ENCODE measurements at places on chromosomes 7 and 10.

DNA sequence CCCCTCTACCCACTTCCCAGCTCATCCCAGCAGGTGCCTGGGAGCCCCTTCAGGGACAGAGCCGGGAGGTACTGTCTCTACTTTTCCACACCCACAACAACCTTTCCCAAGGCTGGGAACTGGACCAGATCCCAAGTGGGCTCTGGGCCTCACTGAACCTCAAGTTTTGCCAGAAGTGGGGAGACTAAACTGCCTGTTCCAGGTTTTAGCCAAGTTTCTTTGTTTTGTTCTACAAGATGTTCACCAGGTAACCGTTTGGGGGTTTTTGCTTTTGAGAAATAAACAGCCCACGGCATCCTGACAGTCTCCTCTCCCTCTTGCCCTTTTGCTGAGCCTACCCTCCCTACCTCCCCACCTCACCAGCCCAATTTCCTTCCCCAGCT, 10.6 kb upstream of the EMX2 start:
- DNase-seq: no peak

DNA sequence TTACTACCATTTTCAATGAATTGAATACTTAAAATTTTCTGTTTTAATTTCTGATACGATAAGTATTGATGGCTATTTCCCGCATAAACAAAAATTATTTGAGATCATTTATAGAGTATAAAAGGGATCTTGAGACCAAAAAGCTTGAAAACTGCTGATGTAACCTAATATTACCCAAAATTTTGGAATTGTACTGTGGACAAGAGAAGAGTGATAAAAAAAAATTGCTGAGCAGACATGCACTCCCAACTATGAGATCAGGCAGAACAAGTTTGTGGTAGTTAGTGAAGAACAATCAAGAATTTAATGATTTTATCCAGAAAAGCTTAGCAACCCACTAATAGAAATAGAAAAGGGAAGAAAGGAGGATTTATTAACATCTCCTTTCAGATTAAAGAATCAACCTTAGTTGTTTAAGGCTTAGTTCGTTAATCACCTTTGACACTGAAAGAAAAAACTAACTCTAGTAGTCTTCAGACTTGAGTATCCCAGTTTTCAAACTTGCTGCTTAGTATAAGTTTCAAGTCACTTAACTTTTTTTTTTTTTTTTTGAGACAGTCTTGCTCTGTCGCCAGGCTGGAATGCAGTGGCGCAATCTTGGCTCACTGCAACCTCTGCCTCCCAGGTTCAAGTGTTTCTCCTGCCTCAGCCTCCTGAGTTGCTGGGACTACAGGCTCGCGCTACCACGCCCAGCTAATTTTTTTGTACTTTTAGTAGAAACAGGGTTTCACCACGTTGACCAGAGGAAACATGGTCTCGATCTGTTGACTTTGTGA, 50.6 kb upstream of the ZC3HAV1 start:
- DNase-seq: no peak

DNA sequence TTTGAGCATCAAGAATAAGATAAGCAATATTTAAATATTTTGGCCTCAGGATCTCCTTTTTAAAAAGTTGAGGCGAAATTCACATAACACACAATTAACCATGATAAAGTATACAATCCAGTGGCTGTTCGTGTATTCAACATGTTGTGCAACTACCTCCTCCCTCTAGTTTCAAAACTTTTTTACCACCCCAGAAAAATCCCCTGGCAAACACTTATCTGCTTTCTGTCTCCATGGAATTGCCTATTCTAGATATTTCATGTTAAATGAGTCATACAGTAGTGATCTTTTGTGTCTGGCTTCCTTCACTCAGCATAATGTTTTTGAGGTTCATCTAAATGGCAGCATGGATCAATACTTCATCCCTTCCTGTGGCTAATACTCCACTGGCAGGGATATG, 31.8 kb upstream of the IL15RA start:
- DNase-seq: no peak

DNA sequence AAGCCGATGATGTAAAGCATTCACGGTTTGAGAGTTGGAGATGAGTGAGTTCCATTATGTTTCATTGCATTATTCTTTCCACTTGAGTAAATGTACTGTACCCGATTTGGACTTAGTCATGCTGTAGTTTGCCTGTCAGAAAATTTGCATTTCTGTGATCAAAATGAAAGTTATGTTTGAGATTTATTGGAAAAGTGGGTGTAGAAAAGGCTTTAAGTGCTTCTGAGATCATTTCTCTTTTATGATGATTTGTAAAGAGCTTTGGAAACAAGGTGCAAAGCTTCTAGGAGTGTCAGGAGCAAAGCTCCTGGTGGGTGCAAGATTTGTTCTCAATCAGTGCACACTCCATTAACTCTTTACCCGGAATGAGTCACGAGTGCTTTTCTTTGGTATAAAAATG, 204.1 kb upstream of the POM121L12 start:
- DNase-seq: no peak

- DNase-seq: no peak
Observed at GRCh38 chr7:144534655-144535395, 131.3 kb upstream of the NOBOX start.

DNA sequence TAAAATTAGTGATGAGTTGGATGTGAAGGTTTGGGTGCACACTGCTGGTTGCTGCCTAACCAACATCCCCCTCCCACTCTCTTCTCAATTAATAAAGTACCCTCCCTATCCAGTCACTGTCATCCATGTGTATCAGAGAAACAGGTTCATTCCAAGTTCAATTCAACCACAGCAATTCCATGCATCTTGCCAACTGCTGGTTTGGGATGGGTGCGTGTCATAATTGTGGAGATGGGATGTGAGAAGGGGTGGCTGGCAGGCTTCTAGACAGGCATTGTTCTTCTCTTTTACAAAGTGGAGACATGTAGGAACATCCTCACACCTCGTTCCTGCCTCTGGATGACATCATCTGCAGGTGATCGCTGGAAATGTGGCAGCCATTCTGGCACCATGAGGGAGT, 7.5 kb upstream of the CNPY1 start:
- no peak for DNase-seq

DNA sequence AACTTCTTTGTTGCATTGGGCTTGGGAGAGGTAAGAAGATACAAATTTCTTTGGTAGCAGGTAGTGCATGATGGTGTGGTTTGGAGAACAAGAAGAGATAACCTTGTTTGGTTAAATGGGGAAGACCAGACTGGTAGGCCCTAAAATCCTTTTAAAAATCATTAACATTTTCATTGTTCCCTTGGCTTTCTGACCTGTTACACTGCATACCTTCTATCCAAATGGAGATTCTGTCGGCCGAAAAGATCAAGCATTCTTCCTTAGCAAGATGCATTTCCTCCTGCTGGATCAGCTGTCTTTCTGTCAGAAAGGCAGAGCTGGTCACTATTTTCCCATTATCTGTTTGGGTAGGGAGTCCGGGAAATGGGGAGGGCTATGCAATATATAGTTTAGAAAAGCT, 33.7 kb downstream of the AGK start:
- no peak for DNase-seq

GRCh38 chr10:133278577-133279265, 2.1 kb upstream of the ADAM8 start:
- peak; percentile 96 for DNase-seq

DNA sequence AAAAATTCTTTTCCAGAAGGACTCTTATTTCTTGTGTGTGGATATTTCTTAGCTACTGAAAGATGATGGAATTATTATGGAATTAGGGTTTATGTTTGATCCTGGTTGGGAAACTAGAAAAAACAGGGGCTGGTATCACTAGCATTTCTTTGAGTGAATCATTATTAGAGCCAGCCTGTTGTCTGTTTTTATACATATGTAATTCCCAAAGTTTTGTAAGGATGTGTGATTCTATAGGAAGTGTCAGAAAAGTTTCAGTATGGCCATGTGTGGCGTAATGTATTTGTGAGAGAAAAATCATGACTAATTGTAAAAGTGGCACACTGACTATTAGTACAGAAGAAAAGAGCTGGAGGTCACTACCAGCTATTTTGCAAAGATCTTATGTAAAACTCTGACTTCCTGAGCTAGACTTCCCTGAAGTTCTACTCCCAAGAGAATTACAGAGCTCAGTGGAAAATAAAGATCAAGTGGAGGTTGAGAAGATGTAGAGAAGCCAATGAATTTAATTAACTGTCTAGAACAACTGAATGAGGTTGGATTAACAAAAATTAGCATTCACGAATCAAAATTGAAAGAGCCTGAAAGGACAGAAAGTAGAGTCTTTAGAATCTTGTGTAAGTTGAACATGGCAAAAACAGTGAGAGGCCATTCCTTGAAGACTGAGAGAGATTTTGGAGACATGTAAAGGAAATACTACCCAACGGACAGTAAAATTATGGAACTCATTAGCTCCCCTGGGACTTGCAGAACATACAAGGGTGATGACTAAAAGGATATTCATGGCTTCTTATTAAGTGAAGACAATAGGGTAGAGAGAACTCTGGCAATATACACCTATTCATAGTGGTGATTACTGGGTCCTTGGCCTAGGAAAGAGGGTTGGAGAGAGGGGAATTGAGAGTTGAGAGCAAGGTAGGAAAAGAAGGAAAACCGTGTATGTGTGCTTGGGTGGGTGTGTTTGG, 12.5 kb downstream of the ZNF365 start:
- DNase-seq: no peak

- no peak for DNase-seq
Observed at GRCh38 chr7:44059219-44060090, 5.9 kb downstream of the PGAM2 start.

DNA sequence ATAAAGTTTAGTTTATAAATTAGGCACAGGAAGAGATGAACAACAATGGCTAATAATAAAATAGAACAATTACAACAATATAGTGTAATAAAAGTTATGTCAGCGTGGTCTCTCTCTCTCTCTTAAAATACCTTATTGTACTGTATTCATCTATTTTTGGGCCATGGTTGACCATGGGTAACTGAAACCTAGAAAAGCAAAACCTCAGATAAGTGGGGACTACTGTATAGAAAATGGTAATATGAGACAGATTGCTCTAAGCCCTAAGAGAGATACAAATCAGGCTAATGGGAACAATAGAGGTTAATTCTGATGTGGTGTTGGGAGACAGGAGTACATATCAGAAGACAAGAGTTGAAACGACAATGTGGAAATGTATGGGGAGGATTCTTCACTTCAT, 86.2 kb downstream of the ZNF365 start:
- DNase-seq: no peak

GRCh38 chr7:75962607-75963380, 31.6 kb downstream of the TMEM120A start:
- peak; percentile 15 for DNase-seq

DNA sequence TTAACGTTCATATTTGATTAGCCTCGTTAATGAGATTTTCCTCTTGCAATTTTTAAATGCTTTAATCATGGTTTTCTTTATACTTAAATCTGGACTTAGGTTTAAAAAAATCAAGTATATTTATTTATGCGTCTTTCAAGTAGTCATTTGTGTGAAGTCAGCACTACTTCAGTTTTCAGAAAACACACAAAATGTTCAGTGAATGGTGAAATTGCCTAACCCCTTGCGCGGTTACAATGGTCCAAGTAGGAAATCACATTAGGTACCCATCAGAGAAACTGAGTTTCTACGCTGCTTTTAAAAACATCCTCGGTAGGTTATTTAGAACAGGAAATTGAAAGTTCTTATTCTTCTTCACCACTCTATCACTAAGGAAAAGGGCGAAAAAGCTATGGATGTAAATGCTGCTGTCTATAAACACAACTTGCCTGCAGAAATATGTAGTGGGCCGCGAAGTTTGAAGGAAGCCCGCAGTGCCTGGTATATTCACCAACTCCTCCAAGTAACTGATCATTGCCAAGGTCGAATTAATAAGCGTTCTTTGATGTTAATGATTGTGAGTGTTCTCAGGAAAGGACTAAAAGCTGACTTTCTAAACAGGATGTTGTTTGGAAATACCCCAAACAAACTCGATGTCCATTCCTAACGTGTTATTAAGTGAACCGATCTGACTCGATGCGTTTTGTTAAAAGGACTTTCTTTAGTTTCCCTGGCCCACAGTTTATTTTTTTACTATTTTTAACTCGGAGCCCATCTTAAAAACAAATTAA, 1.0 kb downstream of the SYPL1 start:
- no peak for DNase-seq

DNA sequence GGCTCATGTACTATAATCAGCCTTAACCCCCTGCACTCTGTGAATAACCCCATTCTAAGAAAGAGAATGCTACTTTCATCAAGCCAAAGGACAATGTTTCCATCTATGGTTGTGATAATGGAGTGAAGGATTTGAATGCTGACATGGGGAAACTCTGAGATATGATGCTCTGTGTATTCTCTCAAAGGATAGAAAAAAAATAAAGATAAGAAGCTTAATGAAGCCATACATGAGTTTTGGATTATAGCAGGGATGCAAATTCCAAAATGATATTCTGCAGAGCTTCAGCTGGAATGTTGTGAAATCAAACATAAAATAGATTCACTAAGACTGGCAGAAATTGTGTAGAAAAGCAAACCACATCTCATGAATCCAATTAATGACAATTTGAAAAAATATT, 1074.1 kb downstream of the XPNPEP1 start:
- no peak for DNase-seq

DNA sequence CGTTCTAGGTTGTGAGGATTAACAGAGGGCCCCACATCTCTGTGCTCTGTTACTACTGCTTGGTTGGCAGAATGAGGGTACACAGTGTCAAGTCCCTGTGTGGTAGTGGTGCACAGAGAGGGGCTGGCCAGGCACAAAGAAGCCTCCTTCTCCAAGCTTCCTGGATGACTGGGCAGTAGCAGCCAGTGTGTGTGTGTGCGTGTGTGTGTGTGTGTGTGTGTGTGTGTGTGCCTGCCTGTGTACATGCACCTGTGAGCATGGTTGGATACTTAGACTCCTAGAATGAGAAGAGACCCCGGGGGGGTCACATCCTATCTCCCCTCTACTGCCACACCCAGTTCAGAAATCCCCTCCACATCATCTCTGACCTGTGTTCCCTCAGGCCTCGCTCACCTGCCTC, 146.7 kb upstream of the UNC5B start:
- peak; percentile 47 for DNase-seq

GRCh38 chr7:30276203-30276900, 8.0 kb upstream of the ZNRF2 start:
- DNase-seq: peak; percentile 71

GRCh38 chr7:7920481-7920880, 48.1 kb upstream of the GLCCI1 start:
- no peak for DNase-seq

DNA sequence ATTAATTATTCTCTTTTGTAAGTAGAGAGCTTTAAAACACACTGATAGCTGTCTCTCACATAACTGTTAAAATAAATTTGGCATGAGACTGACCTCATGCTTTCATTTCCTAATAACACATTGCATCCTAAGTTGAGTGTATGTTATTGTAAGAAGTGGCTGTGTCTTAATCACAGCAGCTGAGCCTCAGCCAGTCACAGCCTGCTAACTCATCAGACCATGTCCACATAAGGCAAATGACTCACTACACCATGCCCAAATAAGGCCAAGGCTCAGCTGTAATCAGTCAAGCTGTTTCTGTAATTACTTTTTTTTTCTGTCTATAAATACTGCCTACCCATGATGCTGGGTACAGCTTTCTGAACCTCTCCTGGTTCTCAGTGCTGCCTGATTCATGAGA, 860.9 kb downstream of the XPNPEP1 start:
- DNase-seq: no peak

All from common myeloid progenitor, CD34-positive (primary cell).